Stimulated activated CD4-positive, alpha-beta T cell treated with anti-CD3 and anti-CD28 coated beads, Interleukin-4, amount 100 ng/mL, for 48 hours (primary cell): ENCODE measurements at places on chromosomes 16 and 17.

DNA sequence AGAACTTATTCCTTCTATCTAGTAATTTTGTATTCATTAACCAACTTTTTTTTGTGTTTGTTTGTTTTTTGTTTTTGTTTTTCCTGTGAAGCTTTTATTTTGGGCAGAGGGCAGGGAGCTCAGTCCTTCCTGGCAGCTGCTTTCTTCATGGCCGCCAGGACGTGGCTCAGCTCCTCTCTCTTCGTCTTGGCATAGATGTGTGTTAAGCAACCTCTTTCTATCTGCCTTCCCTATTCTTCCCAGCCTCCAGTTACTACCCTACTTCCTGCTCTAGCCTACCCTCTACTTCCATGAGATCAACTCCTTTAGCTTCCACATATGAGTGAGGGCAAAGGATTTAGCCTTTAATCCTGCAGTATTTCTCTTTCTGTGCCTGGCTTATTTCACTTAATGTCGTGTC, 8.2 kb upstream of the BRD7 start:
- DNase-seq, result no peak

- DNase-seq, result no peak
These were observed 6.7 kb upstream of the ADGRG1 start for GRCh38 chr16:57621521-57622271.

- no peak for DNase-seq
These were observed 26.5 kb upstream of the ARL6IP1 start for GRCh38 chr16:18827890-18828289.

GRCh38 chr17:68910789-68911431, 44.3 kb downstream of the ABCA8 start:
- no peak for DNase-seq

GRCh38 chr17:34451313-34451712, 88.3 kb upstream of the CCL1 start:
- no peak for DNase-seq

GRCh38 chr17:31527606-31528005, 136.1 kb downstream of the RAB11FIP4 start:
- no peak for DNase-seq

DNA sequence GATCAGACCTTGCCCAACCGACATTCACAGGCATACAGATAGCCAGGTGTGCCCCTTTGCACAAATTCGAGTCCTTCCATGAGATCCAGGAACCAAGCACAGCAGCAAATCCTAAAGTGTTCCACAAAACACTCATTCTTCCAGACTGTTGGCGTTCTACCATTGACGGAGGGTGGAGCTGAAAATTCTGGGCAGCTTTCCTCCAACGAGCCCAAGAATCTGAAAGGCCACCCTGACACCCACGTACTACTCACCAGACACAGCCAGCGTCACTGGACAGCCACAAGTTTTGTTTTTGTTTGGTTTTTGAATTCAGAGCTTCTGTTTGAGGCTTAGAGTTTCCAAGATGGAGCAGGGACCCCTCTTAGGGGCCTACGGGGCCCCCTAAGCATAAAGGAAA, 83.8 kb downstream of the PMP22 start:
- DNase-seq, result no peak

- DNase-seq, result no peak
These were observed 9.0 kb downstream of the TMEM11 start for GRCh38 chr17:21204935-21205334.

GRCh38 chr17:49992191-49992932, 2.7 kb downstream of the DLX3 start:
- no peak for DNase-seq

DNA sequence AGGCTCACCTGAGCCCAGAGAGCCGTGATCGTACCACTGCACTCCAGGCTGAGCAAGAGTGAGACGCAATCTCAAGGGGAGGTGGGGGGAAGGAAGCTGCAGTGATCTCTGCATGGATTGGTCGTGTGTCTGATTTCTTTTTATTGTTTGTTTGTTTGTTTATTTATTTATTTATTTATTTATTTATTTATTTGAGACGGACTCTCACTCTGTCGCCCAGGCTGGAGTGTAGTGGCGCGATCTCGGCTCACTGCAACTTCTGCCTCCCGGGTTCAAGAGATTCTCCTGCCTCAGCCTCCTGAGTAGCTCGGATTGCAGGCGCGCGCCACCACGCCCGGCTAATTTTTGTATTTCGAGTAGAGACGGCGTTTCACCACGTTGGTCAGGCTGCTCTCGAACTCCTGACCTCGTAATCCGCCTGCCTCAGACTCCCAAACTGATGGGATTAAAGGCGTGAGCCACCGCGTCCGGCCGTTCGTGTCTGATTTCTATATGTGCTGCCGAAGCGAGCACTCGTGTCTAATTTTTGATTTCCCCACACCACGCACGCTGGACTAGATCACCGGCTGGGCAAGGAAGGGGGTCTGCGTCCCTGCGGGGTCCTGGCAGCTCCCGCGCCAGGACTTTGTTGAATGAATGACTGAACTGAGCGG, 448 bp upstream of the TNFRSF12A start:
- no peak for DNase-seq

DNA sequence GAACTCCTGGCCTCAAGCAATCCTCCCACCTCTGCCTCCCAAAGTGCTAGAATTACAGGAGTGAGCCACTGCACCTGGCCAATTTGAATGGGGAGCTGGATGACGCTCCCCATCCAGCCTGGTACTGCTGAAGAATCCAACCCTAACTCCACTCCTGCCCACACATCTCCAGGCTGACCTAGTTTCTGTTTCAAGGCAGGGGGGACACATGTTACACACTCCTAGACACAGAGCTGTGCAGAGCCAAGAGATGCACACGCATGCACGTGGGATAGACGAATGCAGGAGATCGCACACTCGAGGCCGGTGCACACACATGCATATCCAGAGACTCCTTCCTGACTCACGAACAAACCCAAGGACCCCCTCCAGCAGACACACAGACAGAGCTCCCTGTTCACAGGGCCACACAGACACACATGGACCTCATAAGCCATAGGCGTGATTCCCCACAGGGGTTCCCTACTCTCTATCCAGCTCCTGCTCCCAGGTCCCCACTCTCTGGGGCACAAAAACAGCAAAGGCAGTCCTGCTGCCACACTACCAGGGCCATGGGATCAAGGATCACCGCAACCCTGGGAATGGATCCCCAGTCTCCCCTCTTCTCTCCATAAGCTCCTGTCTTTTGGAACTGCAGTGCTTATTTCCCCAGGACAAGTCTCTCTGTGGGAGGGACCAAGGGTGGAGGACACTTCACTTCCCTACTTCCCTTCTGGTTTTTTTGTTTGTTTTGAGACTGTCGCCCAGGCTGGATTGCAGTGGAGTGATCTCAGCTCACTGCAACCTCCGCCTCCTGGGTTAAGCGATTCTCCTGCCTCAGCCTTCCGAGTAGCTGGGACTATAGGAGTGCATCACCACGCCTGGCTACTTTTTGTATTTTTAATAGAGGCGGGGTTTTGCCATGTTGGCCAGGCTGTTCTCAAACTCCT, 14.4 kb downstream of the EPOP start:
- no peak for DNase-seq

DNA sequence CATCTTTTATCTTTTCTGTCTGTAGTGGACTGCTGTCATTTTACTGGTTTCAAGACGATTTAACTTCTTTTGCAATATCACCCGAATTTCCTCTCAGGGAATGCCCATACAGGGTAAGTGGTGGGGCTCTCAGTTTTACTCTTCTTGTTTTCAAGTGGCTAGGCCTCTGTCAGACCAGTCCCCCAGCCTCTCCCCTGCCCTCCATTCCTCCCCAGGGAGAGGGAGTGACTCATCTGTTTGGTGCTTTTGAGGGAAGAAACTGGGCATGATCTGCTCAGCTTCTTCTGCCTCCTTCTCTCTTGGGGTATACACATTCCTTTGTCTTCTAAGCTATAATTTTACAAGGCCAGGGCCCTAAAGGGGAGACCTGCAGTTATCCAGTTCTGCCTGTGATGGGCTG, 332.0 kb downstream of the CBLN1 start:
- DNase-seq, result no peak

DNA sequence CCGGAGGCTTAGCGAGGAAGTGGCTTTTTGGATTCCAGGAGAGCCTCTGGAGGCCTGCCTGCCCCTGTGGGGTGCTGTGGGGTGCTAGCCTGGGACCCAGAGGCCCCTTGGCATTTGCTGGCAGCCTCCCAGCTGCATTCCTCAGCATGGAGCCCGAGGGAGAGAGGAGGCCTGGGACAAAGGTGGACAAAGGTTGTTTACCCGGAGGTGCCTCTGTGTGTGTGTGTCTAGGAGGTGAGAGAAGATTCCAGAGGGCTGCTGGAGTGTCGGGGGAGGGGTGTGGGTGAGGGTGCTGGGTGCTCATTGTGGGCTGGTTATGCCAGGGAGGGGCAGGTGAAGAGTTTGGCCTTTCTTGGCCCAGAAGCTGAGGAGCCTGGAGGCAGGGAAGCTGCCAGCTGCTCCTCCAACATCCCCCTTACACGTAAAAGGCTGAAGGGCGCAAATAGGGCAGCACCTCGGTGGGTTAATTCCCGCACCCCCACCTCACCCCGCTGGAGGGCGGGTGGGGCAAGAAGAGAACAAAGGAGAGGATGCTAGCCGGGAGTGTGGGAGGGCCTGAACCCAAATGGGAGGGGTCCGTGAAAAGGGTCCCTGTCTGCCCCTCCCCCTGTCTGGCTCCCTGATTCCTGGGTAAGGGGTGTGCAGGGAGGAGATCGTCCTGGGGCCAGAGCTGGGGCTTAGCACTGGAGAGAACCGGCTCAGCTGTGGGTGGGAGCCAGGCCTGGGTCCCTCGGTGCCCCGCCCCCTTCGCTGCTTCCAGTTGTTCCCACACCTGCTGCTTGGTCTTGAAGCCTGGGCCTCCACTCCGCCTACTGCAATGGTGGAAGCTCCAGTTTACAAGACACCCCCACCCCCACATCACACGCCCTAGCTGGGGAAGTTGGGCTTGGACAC, 9.9 kb downstream of the HEXIM2 start:
- no peak for DNase-seq

- peak; percentile 51 for DNase-seq
These were observed 34.9 kb downstream of the SMARCE1 start for GRCh38 chr17:40612599-40613244.

DNA sequence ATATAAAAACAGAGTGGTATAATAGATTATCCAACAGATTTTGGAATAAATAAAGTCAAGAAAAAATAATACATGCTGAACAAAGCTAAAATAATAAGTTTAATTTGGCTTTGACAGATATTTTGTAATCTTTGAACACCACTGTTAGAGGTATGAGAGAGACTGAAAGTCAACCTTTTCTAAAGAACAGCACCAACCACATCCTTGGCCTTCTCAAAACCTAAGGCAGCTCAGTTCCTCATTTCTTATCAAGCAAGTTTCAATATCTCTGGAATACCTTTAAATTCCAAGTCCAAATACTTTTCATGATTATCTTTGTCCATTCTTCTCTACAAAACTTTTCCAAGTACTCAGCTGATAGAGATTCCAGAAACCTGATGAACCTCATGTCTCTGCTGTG, 1603.8 kb downstream of the CDH8 start:
- DNase-seq, result no peak

GRCh38 chr17:44279666-44280391, 11.9 kb upstream of the SLC4A1 start:
- DNase-seq, result no peak
